ENCODE measurements at places on chromosomes 3 and 15. TPM values are rescaled to one million over a fixed set of nuclear protein-coding genes. Genes with fewer than 3 reads are reported as not detected.

- no peak for DNase-seq
These were observed 95.2 kb downstream of the SPATA16 start for GRCh38 chr3:173045770-173046382.

GRCh38 chr3:183375337-183375736 lies 53.1 kb downstream of the MCF2L2 start:
- no peak for DNase-seq

DNA sequence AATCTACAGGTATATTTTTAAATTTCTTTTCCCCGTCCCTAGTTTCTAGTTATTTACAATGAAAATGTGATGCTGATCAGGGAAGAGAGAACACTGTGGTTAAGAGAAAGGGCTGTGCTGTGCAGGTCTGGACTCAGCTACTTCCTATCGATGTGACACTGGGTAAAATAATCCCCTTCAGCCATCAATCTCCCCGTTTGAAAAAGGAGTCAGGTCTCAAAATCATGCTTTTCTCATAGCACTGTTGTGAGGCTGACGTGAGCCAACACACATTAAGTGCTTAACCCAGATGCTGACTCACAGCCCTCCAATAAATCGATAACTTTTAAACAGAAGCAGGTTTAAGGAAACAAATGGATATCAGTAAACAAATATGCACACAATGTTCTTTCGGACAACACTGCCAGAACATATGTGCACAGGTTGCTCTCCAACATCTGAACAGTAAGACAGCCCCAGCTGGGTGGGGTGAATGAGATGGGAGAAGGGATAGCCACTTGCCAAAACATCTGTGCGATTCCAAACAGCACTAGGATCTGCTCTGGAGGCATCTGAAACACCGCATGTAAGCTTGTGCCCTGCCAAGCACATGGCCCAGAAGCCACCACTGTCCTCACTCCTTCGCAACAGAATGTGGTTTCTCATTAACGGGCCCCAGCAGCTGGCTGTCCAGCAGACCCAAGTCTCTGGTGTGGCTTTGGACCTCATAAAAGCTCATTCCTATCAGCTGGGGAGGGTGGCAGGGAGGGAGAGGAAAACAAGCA lies 143.2 kb upstream of the PRICKLE2 start:
- DNase-seq = no peak

DNA sequence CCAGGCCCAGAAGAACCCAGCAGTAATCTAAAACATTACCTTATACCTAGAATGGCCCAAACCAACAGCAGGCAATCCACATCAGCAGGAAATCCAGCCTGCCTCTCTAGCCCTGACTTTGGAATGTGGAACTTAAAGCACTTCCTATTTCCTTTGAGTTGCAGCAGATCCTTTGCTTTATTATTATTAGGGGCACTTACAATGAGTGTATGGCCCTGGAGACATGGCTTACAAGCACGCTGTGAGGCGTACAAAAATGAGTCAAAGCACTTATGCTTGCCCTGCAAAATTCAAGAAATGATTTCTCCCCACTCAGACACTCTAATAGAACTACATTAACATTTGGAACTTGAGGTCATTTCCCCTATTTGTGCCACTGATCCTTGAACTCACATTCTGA lies 9.5 kb upstream of the KNSTRN start:
- no peak for DNase-seq

FBXW12 gene
- total RNA-seq = not detected

Measured in Daoy (cell line).